ENCODE measurements at places on chromosomes 1 and 21.

DNA sequence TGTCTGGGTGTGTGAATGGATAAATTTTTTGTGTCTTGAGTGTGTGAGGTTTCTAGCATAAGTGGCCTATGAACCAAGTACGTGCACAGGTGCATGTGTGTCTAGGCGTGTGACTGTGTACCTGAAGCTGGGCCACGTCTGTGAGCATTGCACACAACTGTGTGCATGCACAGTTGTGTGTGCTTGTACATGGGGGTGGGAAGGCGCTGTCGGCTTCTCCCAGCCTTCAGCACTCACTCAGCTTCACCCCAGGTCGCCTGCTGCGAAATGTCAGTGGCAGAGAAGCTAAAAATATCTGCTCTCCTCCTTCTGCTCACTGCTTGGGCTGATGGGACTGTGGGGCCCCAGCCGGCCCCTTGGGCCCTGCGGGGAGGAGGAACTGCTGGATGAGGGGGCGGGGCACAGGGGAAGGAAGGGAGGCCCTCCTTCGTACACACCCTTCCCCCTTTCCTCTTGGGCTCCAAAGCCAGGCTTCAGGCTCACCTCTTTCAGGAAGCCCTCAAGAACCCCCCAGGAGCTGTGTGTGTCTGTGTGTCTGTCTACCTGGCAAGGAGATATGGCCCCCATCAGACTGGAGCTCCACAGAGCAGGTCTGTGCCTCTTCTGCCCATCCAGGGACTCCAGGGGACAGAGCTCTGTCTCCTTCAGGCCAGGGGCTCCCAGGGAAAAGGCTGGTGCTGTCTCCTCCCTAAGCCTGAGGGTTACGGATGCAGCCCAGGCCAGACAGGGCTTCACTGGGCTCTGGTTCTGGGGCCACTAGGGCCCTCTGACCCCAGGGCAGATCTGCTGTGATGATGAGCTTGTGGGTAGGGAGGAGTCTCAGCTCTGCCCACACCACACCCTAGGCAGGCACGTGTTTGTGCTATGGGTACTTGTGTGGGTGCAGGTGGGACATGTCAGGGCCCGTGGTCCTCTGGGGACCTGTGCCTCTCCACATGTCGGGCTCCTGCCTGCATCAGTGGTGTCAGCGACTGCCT lies 35.6 kb upstream of the WASF2 start:
- no peak for DNase-seq

DNA sequence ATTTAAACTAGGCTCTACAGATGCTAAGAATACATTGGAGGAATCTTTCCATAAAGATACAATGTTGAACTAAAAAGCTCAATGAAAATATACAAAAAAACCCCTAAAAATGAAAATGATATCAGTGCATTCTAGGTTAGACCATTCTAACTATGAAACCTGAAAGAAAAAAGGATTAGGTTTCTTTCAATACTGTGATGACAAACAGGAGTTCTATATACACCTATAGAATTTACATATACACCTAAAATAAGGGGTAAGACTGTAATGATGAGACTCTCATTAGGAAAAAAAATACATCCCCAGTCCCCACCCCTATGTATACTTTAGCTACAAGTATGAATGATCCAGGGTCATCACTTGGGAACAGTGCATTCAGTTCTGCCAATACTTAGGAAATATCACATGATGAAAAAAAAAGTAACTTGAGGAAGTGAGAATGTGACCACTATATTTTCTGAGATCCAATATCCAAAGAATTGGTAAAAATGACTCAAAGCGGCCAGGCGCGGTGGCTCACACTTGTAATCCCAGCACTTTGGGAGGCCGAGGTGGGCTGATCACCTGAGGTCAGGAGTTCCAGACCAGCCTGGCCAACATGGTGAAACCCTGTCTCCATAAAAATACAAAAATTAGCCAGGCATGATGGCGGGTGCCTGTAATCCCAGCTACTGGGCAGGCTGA lies 26.3 kb downstream of the SELENOF start:
- no peak for DNase-seq

DNA sequence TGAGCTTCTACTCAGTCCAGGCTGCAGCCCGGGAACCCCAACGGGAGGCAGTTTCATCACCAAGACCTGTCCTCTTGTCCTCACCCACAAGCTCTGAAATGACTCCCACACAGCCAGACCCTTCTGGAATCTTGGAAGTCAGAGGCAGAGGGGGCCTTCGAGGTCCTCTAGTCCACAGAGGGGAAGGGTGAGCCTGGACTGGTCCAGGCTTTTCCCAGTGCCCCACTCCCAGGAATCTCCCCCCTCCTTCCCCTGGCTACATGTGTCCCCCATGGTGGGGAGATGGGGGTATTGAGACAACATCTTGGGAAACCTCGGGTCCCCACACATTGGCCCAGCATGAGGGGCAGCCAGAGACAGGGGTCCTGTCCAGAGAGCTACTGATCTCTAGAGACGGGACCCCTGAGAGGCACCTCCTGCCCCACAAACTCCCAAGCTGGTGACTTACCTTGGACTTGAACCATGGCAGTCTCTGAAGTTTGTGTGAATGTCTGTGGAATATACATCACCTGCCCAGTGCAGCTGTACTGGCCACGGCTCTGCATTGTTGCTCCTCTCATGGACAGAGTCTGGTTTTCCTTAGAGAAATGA lies 19.4 kb upstream of the SLAMF9 start:
- DNase-seq, result no peak

- DNase-seq, result no peak
Observed at GRCh38 chr1:59193443-59194093, 103.3 kb upstream of the FGGY start.

DNA sequence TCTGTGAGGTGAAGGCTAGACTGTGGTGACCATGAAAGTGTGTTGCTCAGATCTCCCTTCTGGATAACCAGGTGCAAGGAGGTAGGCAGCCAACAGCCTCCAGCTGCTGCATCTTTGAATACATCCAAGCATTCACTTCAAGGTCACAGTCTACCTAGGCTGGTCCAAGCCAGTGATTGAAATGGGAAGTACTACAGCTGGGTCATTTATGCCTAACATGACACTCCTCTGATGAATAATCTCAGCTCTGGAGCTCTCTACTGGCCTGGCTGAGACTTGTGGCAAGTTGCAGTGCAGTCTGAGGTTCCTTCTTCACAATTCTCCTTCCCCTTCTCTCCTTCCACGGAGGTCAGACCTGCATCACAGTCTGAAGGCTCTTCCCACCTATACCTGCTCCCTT lies 35.0 kb upstream of the ARHGAP29 start:
- DNase-seq, result no peak

DNA sequence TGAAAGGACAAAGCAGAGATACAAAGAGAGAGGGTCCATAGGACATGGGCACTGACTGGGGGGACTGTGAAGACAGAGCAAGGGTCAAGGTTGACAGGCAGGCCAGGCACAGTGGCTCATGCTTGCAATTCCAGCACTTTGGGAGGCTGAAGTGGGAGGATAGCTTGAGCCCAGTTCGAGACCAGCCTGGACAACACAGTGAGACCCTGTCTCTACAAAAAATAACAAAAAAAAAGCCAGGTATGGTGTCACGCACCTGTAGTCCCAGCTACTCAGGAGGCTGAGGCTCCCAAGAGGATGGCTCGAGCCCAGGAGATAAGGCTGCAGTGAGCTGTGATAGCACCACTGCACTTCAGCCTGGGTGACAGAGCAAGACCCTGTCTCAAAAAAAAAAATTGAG lies 4.4 kb downstream of the CASP9 start:
- no peak for DNase-seq

GRCh38 chr1:35797380-35797779 lies 10.4 kb upstream of the AGO4 start:
- DNase-seq, result no peak
